ENCODE measurements at places on chromosomes 1 and 21.

GRCh38 chr1:220290140-220290761 lies 18.0 kb upstream of the RAB3GAP2 start:
- DNase-seq, result no peak

DNA sequence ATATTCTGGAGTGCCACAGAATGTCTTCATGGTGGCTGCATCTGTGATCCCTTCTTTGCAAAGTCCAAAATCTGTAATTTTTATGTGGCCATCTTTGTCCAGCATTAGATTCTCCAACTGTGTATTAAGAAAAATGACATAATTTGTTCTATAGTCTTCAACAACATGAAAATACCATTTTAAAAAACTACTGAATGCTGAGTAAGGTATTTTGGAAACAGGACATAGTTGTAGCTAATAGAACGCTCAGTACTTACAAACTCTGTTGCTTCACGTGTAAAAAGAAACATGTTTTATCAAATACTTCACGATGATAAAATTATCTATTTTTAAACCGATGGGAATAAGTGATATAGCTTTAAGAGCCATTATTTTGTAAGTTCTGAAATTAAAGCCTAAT lies 286.3 kb downstream of the AKT3 start:
- DNase-seq, result no peak

- peak; percentile 39 for DNase-seq
Observed at GRCh38 chr1:25520446-25521061, 22.9 kb upstream of the LDLRAP1 start.

DNA sequence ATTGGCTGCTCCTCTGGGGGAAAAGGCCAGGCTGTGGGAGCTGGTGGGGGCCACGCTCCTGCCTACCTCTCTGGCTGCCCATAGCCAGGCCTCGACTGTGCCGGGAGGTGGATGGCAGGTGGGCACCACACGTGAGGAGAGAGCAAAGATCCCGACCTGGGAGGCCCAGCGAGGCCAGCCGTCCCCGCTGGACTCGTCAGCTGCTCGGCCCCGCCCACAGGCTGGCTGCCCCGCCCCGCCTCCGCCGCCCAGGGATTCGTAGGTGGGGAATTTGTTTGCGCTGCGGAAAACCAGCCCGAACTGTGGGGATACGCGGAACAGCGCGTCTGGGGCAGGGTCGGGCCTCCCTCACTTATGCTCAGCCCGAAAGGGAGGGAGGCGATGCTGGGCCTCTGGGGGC lies 31.7 kb downstream of the TP73 start:
- DNase-seq, result no peak

- peak; percentile 29 for DNase-seq
Observed at GRCh38 chr1:224183591-224184312, 712 bp downstream of the DEGS1 start.

- DNase-seq, result no peak
Observed at GRCh38 chr1:59593798-59594790, 220.7 kb upstream of the HOOK1 start.

- DNase-seq, result no peak
Observed at GRCh38 chr1:20887246-20887645, 100.1 kb upstream of the HP1BP3 start.

- DNase-seq, result no peak
Observed at GRCh38 chr1:113930499-113931161, 1.5 kb downstream of the HIPK1 start.

- DNase-seq, result no peak
Observed at GRCh38 chr1:170670802-170671628, 7.1 kb downstream of the PRRX1 start.

GRCh38 chr1:21916447-21917238 lies 20.5 kb downstream of the HSPG2 start:
- no peak for DNase-seq

- DNase-seq, result no peak
Observed at GRCh38 chr1:180028864-180029263, 74.3 kb downstream of the CEP350 start.

DNA sequence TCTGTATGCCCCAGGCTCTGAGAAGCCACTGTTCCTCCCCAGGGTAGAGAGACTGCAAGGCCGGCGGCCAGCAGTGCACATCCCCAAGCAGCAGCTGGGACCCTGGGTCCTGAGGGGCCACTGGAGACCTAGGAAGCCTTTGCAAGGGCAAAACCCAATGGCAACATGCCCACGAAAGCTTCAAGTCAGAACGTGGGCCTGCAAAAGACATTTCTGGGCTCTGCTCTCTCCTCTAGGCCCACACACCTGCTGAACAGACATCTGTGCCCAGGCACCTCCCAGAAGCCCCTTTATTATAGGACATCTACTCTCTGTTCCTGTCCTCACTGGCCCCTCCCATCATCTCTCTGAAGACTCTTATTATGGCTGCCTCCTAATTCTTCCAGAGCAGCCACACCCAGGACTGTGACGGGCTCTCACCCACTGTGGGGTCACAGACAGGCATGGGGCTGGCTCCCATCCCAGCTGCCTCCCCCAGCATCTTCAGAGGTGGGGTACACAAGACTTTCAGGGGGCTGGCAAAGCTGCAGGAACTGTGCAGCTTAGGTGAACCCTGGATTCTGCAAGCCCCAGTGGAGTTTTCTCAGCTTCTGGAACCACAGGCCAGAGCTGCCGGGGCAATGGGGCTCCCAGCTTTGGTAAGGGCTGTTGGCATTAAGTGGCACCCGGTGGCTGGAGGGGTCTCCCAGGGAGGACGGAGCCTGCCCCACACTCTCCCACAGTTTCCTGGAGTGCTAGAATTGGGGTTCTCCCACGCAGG lies 12.6 kb downstream of the TRIM11 start:
- no peak for DNase-seq

DNA sequence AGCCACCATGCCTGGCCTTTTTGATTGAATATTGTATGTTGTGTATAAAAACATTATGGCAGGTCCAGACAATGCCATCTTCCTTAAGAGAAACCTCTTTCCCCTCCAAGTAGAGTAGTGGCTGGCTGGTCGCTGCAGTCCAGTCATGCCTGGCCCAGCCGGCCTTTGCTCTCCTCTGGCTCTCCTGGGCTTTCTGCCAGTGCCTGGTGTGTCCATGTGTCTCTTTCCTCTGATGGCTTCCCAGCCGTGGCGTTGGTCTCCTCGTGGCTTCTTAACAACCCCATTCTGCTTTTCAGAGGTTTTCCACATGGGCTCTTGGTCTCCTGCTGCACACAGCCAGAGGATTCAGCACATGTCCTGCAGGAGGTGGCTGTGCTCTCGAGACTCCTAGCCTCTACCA lies 58.7 kb downstream of the DIP2A start:
- DNase-seq, result no peak

- no peak for DNase-seq
Observed at GRCh38 chr1:116852910-116853309, 56.8 kb upstream of the PTGFRN start.

DNA sequence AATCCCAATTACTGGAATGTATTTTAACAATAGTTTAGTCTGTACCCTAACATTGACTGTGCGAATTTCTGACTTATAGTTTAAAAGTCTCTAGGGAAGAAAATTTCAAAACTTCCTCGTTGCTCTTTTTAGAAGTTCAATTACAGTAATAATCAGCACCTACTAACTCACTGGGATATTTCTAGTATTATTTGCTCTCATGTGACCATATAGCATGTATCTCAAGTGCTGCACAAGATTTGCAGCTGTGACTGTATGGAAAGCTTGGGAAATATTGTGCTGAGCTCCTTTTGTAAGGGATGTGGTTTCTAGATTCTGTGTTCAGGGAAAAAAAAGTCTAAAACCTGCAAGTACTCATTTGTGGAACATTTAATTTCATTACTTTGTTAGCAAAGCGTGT lies 153.1 kb downstream of the ST6GALNAC3 start:
- DNase-seq, result no peak

DNA sequence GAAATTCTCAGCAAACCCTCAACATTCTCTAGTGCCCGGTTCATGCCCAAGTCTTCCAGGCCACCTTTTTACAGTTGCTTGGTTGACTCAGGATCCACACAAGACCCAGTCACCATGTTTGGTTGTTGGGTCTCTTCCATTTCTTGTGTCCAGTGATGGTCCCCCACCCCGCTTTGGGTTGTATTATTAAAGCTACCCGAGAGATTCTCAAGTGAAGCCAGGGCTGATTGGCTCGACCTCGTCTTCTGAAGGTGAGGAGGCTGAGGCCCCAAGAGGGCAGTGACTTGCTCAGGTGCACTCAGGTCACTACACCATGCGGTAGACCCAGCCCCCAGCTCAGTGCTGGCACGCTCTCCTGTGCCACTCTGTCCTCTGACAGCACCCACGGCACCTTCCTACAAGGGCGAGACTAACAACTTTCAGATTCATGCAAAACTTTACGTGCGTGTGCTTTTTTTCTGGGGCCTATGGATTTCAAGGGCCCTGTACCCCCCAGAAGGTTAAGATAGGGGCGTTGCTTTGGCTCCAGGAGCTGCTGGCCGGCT lies 50.3 kb downstream of the CAPN9 start:
- no peak for DNase-seq

DNA sequence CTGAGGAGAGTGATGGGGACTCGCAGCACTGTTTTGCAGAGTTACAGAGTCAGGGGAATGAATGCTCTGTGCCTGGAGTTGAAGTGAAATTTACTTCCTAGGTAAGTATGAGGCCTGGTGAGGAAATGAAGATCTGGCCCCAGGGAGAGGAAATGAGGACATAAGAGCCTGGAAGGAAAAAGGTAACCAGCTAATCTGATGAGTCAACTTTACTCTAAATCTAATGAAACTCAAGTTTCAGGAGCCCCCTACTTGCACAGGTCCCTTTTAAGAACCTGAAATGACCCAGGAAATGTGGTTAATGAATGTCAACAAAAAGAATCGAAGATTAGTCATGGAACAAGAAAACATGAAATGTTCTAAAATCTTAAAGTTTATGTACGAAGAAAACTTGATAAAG lies 599.0 kb downstream of the AGBL4 start:
- DNase-seq, result no peak

GRCh38 chr1:150106341-150106740 lies 38.8 kb downstream of the VPS45 start:
- no peak for DNase-seq

- DNase-seq, result no peak
Observed at GRCh38 chr1:111110197-111110899, 29.5 kb downstream of the DRAM2 start.

- peak; percentile 93 for DNase-seq
Observed at GRCh38 chr1:161706482-161707347, at the start of gene FCRLA. TSS of gene FCRLA (plus strand) at chr1:161707229. CDS start at chr1:161707265, 36 bp downstream.

GRCh38 chr1:169727307-169727706 lies 6.6 kb downstream of the SELE start:
- DNase-seq, result no peak

DNA sequence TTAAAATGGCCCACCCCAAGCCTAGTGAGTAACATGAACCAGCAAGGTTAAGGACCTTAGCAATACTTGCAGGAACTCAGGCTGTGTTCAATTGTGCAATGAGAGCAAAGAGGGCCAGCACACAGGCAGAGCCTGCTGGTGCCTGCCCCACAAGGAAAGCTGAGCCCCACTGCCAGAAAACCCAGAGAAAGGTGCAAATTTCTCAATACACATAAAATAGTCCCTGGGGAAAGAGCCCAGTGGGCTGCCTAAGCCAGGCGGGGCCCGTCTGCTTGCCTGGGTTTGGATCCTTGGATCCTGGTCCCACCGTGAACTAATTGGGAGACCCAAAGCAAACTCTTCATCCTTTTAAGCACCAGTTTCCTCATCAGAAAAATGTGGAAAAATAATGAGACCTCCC lies 128.5 kb upstream of the CACNA1E start:
- DNase-seq, result no peak

DNA sequence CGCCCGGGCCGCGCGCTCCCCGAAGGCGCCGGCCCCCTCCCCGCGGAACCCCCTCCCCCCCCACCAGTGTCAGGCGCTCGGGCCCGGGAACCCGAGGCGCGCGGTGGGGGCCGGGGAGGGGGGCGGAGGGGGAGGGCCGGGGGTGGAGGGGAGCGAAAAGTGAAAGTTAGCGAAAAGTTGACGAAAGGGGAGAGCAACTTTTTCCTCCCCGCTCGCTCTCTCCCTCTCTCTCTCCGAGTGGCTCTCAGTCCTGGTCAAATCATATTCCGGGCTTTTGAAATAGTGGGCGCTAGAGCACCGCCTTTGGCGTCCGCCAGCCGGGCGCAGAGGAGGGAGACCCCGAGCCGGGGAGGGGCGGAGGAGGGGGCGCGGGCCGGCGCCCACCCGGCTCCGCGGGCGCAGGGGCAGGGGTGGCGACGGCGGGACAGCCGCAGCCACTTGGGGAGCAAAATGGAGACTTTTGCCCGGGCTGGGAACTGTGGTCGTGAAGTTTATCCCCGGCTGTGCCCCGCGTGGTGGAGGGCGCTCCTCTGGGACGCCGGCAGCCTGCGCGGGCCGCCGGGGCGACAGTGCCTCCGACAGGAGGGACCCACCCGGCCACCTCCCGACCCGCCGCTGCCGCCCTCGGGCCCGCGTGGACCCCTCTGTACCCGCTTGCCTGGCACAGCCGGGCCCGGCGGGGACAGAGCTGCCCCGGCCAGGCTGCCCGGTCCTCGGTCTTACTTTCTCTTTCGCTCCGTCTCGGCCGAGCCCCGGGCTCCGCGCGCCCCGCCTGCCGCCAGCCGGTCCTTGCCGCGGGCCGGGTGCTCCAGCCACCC lies 697 bp downstream of the PRDM16 start:
- no peak for DNase-seq

GRCh38 chr1:7117399-7118281 lies 332.4 kb downstream of the CAMTA1 start:
- peak; percentile 73 for DNase-seq

- DNase-seq, result no peak
Observed at GRCh38 chr1:59025201-59025600, 241.4 kb upstream of the JUN start.

DNA sequence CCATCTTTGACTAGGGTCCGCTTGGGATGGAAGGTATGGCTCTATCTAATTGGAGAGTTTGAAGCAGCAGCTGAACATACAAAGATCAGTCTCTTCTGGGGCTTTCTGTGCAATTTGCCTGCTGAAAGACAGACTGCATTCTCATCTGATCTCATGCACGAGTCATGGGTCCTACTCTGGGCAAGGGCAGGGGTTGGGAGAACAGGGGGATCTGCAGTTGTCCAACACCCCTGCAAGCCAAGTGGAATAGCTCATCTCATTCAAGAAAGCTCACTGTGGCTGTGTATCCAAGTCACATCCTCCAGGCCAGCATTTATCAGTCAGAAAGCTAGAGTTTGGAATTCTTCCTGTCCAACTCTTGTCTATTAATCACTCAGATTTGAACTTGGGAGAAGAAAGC lies 177.2 kb upstream of the C8B start:
- DNase-seq, result no peak

Data from HS-5 (cell line).